ENCODE measurements at places on chromosomes 7 and 10. TPM values are rescaled to one million over a fixed set of nuclear protein-coding genes. Genes with fewer than 3 reads are reported as not detected.

GRCh38 chr10:15315286-15315685 lies 55.8 kb downstream of the FAM171A1 start:
- no peak for DNase-seq

DNA sequence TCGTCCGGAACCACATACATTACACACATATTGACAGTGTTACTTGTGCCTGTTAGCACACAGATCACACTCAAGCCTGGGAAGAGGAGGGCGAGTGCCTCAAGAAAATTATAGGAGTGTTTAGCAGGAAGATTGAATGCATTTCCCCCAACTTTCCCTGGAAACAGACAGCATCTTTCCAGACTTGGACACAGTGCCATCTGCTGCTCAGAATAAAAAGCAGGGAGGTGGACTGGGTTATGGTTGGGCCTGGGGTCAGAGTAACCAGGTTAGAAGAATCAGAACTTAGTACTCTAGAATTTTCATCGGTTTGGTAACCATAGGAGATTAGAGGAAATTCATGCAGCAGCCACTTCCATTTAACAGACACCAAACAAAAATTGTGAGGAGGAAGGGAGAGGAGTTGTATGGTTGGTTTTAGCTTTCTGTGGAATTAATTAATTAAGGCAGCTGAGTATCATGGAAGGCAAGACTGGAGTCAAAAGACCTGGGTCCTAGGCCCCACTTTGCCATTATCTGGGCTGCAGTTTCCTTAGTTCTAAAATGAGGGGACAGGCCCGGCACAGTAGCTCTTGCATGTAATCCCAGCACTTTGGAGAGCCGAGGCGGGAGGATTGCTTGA lies 43.4 kb upstream of the OPTN start:
- DNase-seq: no peak

DNA sequence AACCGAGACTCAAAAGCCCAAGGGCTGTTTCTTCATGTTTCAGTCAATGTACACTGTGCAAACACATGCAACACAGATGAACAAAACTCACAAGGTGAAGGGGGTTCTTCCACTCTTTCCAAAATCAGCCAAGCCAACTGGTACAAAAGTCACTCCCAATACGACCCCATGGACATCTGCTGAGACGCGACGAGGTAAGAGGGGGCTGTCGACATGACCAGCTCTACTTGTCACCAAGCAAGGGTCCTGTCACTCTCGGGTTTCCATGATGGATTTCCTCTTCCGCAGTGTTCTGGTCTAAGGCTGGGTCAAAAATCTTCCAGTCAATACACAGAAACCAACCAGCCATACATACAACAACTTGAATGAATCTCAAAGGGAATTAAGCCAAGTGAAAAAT lies 37.8 kb downstream of the CTBP2 start:
- DNase-seq: no peak

DNA sequence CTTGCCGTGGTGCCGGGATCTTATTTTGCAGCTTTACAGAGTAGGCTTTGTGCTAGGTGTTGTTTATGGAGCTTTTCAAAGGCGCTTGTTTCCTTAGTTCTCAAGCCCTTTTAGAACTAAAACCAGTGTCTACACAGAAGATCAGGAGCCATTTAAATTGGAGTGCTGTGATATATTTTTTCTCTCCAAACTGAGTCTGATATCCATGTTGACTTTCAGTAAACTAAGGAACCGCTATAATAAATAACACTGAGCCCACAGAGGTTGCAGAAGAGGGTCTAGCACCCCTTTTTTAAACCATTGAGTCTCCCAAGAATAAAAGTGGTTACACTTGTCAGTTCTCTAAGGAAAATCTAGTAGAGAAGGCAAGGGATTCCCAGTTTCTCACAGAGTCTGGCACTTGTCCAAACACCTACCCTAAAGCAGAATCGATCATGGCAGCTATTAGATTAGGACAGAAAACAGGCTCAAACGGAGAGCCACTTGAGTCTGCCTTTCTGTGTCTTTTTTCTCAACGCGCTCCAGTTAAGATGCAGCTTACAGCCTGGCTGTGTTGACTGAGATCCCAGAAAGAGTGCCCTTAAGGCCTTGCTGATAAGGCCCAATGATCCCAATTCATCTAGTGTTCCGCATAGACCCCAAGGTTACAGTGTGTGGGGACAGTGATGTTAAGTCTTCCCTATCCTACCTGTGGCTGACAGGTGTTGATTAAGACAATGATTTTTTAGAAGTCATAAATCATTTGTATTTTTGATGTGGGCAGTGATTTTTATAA lies 804 bp downstream of the TMEM106B start:
- no peak for DNase-seq

GRCh38 chr7:44276571-44277221 lies 48.7 kb downstream of the CAMK2B start:
- peak; percentile 36 for DNase-seq

DNA sequence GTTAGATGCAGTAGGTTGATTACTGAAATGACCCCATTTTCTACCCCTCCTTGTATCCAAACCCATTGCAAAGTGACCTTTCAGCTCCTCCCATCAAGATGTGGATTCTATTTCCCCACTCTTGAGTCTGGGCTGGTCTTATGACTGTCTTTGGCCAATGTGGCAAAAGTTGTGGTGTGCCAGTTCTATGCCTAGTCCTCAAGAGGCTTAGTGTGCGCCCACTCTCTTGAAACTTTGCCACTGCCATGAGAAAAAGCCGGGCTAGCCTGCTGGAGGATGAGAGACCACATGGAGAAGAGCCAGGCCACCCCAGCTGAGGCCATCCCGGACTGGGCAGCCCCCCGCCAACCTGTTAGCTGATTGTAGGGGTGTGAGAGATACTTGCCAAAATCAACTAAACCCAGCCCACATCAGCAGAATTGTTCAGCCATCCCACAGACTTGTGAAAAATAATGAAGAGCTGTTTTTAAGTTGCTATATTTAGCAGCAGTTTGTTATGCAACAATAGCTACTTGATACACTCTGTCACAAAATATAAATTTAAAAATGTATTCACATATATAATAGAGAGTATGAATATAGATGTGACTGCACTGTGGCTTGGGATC lies 131.0 kb upstream of the PALS2 start:
- DNase-seq: no peak

DNA sequence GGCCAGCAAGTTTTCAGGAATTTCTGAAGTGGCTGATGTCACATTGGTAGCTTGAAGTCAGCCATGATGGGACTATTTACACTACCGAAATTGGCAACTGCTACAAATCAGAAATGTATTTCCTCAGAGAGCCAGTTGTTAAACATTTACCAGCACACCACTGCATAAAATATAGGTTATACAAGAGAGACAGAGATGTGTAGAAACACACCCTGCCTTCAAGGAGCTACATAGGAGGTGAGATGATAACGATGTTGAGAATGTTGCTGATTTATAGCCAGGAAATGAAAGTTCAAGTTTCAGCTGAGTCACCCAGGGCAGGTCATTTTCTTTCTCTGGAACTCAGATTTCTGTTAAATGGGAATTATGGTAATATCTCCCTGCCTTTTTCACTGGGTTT lies 46.0 kb upstream of the TCF7L2 start:
- DNase-seq: no peak

- DNase-seq: peak; percentile 58
Measured at GRCh38 chr10:122142641-122143237, 128.4 kb upstream of the BTBD16 start.

DNA sequence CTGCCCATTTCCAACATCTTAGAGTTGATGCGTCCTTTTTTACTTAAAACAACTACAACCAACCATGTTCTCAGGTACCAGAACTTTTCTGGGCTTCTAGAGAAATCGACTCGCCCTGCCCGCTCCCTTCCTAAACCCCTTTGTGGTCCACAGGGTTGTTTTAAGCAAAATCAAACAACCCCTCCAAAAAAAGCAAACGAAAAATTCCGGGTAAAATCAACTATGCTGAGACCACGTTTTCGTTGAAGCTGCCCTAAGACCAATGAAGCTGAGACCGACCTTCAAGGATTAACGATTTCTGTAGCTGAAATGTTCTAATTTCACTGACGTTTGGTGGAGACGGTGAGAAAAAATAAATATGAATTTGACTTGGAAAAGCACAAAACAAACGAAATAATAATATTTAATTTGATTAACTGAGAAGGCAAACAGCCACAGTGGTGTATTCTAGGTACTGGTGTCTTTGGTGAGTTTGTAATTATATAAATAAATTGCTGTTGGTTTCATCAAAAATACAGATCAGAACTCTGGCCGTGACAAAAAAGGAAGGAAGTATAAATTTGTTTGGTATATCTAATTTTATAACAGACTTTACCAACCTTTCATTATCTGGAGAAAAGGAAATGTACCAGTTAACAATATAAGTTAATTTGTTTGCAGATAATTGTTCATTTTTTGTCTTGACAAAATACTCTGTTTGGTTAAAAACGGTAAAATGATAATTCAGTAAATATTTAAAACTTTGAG lies 4.7 kb upstream of the IGF2BP3 start:
- no peak for DNase-seq

- no peak for DNase-seq
Measured at GRCh38 chr7:142760071-142760642, 10.6 kb upstream of the PRSS2 start.

DNA sequence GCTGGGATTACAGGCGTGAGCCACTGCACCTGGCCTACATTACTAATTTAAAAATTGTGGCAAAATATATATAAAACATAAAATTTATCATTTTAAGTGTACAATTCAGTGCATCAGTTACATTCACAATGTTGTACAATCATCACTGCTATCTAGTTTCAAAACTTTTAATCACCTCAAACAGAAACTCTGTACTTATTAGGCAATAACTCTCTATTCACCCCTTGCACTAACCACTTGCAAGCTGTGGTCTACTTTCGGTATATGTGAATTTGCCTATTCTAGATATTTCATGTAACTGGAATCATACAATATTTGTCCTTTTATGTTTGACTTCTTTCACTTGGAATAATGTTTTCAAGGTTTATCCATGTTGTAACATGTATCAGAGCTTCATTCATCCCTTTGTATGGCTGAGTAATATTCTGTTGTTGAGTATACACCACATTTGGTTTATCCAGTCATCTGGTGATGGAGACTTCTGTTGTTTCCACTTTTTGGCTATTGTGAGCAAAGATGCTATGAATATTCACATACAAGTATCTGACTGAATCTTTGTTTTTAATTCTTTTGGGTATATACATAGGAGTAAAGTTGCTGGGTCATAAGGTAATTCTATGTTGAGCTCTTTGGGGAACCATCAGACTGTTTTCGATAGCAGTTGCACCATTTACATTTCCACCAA lies 14.3 kb upstream of the ELOVL3 start:
- DNase-seq: no peak

DNA sequence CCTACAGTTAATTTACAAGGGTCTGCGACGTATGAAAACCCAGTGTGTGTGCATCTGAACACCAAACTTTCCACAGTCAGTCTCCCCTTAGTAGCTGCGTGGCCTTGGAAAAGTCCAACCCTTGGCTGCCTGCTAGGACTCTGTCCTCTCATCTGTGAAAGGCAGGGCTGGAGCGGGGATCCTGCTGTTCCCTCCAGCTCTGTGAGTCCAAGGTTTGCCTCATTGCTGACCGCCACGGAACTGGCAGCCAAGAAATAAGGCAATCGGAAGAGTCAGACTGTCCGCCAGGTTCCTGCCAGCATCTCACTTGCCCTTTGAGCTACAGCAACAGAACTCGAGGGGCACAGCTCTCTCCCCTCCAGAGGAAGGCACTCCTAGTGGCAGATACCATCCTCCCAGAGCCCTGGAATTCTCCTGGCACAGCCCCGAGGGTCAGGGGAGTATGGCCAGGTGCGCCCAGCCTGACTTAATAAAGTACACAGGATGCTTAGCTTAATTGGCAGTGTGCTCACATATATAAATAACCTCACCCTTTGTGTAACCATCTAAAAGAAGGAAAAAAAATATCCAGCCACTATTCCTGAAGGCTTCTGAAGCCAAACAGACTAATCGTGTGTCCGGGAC lies 530.1 kb upstream of the FOXK1 start:
- DNase-seq: no peak

DNA sequence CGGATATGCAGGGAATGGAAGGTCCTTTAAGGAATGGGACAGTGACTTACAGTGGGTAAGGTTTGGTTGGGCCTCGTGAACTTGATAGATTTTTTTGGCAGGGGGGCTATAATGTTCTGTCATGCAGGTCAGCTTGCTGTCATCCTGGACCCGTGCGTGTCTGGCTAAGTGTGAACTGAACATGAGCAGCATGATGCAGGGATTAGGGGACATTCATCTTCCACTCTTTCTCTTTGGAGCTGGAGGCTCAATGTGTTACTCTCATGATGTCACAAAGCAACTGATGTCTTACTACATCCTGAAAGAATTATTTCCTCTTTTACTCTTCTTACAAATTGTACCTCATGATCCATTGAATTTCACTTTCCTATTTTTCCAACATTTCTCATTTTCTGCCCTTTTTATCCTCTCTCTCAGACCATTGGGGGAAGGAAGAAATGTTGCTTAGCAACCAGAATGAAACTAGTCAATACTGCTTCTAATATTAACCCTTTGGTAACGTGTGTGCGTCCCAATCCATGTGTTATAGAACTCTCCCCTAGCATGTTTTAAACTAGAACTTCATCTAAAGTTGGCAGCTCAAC lies 549.1 kb downstream of the LRMDA start:
- DNase-seq: no peak

DNA sequence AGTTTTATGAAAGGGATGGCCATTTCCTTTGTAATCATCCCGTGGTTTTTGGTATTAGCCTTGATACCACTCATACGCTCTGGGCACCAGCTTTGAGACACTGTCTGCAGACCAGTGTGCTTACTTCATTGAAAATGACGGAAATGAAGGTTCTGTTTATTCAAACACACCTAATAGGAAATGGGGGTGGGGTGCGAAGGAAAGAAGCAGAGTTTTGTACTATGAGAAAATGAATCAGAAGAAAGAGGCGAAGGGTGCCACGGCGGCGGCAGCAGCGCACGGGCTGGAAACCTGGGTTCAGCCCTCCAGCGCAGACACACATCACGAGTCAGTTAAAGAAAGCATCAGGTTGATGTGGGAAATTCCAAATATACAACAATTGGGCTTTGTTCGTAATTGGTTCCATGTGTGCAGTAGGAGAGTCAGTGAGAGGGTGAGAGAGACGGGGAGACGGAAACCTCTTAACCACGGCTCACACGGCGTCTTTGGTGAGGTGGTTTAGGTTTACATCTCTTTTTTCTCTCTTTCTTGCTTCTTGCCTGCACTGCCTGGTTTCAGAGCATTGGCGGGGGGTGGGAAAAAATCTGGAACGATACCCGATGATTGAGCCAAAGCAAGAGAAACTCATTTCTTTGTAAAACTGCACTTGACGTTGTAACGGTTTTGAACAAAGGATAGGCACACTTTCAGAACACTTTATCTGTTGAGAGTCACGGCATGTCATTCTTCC lies 321.2 kb downstream of the FRMD4A start:
- DNase-seq: no peak

DNA sequence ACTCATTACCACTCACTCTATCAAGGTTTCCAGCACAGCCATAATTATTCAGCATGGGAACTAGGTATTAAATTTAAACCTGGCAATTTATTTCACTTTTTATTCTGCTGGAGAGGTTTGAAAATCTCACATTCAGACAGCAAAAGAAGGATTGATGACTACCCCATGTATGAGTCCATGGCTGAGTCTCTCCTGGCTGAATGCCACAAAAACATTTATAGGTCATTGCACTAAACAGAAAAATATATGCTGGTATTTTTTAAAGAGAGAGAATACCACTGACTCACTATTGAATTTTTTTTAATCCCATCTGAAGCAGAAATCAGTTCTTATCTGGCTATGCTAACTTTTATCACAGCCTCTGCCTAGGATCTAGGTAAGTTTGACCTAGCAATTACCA lies 336.3 kb downstream of the PPP1R3A start:
- no peak for DNase-seq

FAM237B gene
- total RNA-seq: not detected

LBX1 gene
- total RNA-seq: not detected

CYP2W1 gene
- total RNA-seq: not detected

MEIG1 gene
- total RNA-seq: not detected

DHX32 gene
- total RNA-seq: 45.2 TPM

ATP5F1C gene
- 767 TPM for total RNA-seq

GPR37 gene
- not detected for total RNA-seq
